ENCODE measurements at places on chromosomes 13 and 19.

DNA sequence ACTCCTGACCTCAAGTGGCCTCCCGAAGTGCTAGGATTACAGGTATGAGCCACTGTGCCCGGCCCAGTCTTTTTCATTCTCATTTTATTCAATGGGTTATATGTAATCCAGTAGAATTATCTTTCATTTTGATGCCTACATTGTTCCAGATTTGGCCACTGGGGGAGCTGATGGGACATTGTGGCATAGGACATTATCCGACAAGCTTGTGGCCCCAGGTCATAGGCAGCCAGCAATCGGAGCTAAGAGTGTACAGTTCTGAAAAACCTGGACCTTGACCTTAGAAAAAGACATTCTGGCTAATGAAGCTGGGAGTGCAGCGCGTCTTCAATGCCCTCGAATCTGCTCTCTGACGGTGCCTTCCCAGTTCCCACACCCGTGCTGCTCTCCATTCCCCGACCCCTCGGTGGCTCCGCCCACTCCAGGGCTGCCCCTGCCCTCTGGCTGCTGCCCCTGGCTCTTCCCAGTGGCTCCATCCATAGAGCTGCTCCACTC is 108.7 kb downstream of the TEX29 start:
- no peak for DNase-seq

DNA sequence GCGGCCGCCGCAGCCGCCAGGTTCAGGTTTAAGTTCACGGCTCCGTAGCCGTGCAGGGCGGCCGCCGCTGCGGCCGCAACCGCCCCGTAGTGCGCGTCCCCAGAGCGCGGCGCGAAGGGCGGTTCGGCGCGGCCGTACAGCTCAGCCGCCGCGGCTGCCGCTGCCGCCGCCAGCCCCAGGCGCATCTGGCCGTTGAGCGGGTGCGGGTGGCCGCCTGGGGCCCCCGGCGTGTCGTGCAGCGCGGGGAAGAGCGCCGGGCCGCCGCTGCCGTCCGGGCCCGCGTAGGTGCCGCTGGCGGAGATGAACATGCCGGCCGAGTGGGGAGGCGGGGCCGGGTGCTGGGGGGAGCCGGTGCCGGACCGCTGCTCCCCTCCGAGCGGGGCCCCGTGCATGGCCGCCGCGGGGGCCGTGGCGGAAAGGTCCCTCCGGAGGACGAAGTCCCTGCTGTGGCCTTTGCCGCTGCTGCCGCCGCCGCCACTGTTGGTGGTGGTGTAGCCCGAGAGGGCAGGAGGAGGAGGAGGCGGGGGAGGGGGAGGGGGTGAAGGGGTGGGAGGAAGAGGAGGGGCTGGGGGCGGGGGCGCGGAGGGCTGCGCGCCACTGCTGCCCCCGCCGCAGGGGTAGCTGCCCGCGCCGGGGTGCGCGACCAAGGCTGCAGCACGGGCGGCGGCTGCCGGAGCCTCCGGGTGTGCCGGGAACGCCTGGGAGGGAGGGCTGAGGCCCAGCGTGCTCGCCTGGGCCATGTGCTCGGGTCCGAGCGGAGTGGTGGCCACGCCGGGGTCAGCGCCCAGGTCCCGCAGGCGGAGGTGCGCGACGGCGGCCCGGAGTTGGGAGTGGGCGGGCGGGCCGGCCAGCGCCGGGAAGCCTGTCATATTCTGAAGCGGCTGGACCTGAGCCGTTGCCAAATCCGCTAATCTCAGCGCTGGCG is 654 bp downstream of the ZIC5 start:
- no peak for DNase-seq

DNA sequence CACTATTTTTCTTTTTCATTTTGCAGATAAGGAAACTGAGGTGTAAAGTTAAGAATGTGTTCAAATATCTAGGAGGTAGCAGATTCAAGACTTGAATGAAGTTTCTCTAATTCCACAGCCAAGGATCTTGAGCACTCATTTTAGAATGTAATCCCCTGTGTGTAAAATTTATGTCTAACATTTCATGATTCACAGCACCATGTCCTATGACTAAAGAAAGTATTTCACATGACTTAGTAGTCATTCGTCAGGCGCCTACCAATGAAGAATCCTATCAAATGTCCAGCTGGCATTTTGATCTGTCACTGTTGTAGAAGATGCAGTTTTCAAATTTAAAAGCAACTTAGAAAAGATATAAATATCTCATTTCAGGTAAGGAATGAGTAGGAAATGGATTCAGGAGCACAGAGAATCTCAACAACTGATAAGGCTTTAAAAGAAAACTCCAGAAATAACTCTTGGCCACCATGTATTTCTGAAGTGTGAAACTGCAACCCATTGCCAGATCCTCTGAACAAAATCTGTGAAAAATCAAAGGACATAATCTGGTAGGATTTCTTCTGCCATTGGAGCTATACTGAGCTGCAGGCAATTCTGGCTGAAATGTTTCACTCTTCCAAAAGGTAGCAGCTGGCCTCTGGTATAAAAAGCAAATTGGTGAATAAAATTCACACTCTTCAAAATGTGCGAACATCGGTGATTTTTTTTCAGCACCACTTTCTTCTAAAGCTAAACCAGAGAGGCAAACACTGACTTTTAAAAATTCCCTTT is 92.2 kb downstream of the DCLK1 start:
- DNase-seq, result no peak

GRCh38 chr13:95533545-95534160 is 18.9 kb upstream of the CLDN10 start:
- no peak for DNase-seq

DNA sequence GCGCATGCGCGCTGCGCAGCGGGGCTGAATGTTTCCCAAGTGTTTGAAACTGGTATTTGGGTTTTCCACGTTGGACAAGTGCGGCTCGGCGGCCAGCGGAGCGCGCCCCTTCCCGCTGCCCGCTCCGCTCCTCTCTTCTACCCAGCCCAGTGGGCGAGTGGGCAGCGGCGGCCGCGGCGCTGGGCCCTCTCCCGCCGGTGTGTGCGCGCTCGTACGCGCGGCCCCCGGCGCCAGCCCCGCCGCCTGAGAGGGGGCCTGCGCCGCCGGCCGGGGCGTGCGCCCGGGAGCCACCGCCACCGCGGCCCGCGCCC is at the start of gene ING1:
TSS of gene ING1 (plus strand) at position 59 of the 311 bp plus-strand sequence. CDS start 450 bp downstream, outside the sequence.
- no peak for DNase-seq

GRCh38 chr19:8703223-8703622 is 4.6 kb upstream of the ACTL9 start:
- DNase-seq, result no peak

- DNase-seq, result no peak
These were observed at the start of gene TMEM38A for GRCh38 chr19:16660763-16661479. TMEM38A (plus strand) TSS chr19:16661139; CDS start chr19:16661218, 79 bp downstream.

DNA sequence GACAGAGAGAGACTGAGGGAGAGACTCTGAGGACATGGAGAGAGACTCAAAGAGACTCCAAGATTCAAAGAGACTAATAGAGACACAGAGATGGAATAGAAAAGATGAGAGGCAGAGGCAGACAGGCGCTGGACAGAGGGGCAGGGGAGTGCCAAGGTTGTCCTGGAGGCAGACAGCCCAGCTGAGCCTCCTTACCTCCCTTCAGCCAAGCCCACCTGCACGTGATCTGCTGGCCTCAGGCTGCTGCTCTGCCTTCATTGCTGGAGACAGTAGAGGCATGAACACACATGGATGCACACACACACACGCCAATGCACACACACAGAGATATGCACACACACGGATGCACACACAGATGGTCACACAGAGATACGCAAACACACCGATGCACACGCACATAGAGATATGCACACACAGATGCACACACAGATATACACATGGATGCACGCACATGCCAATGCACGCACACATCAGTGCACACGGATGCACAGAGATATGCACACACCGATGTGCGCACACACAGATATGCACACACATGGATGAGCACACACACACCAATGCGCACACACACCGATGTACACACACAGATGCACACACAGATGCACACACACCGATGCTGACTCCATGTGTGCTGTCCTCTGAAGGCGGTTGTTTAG is 3.3 kb upstream of the F10 start:
- DNase-seq, result no peak
